Neural progenitor cell (in vitro differentiated cells): ENCODE measurements at places on chromosomes 12 and 14. TPM values are rescaled to one million over a fixed set of nuclear protein-coding genes. Genes with fewer than 3 reads are reported as not detected.

DNA sequence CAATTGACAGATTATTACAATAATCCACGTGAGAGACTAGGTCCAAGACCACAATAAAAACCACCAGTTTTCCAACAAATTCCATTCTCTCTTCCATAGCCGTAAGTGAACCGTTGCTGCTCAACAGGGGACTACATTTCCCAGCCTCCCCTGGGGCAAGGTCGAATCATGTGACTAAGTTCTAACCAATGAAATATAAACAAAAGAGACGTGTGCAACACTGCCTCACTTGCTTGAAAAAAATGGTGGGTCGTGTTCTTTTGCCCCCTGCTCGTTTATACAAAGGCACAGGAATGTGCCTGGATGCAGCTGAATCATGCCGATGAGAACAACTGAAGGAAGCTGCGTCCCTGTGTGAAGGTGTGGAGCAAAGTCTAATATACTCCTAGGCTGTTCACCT is 51.1 kb downstream of the HSPB8 start:
- peak; percentile 84 for DNase-seq

- DNase-seq: no peak
Measured at GRCh38 chr12:121893961-121894460, 5.4 kb downstream of the PSMD9 start.

DNA sequence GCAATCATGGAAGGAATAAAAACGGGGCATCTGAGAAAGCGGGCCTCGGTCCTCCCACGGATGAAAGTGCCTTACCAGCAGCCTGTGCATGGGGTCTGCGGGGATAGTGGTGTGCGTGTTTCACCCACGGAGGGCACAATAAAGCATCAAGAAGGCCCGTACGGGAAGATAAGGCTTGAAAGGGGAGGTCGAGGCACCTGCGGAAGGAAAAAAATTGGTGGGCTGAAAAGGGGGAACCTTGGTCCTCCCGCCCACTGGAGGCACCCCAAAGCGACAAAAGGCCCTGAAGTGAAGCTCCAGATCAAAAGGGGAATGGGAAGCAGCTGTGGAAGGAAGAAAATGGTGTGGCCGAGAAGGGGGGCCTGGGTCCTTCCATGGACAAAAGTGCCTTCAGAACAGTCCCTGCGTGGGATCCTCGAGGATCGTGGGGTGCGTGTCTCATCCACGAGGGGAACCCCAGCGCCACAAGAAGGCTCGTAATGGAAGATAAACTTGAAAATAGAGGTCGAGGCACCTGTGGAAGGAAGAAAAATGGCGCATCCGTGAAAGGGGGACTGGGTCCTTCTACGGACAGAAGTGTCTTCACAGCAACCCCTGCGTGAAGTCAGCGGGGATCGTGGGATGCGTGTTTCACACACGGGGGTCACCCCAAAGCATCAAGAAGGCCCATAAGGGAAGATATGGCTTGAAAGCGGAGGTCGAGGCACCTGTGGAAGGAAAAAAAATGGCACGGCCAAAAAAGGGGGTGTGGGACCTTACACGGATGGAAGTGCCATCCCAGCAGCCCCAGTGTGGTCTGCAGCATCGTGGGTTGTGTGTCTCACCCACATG is 276.9 kb downstream of the ALG10 start:
- no peak for DNase-seq

GRCh38 chr12:2156333-2156732 is 103.5 kb downstream of the CACNA1C start:
- DNase-seq: no peak

Gene PRH1
- 24.1 and 30.3 TPM in 2 replicates for total RNA-seq

DNA sequence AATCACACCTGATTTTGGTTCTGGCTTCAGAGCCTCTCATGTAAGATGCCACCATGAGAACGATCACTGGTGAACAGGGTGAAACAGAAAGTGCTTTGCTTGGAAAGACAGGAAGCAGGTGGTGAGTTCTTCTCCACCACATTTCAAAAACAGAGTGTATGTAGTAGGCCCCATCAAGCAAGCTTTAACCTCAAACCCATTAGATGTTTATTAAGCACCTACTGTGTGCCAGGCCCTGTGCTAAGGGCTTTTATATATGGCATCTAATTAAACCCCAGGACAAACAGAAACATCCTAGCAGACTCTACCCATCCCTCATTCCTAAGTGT is 47.8 kb upstream of the MED13L start:
- no peak for DNase-seq

- no peak for DNase-seq
Measured at GRCh38 chr14:76500011-76500410, 124.1 kb downstream of the ESRRB start.

DNA sequence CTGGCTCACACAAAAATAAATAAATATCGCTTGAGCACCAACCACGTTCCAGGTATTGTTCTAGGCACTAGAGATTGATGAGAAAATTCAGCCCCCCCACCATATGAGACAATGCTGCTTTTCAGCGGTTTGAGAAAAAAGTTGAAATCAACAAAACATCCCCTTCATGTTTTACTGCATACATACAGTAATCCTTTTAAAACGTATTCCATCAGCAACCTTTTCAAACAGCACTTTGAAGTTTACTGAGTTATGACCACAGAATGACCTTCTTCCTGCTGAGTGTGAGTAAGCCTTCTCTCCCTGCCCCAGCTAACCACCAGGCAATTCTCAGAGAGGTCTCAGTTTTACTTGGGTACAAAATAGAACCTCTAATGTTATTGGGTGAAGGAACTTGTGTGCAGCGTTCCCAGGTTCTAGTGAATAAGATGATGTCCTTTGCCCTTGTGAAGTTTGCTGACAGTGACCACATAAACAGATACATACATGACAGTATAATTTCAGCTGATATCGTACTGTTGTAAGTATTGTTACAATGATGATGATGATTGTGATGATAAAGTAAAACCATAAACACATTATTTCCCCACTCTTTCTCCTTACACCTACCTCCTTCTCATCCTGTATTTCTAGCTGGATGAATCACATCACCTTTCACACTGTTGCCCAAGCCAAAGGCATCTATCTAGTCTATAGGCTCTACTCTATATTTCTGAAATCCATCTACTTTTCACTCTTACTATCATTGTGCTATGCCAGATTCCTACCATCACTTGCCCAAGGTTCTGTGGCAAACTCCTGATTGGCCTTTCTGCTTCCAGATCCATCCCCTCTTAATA is 124.4 kb upstream of the KRR1 start:
- no peak for DNase-seq

DNA sequence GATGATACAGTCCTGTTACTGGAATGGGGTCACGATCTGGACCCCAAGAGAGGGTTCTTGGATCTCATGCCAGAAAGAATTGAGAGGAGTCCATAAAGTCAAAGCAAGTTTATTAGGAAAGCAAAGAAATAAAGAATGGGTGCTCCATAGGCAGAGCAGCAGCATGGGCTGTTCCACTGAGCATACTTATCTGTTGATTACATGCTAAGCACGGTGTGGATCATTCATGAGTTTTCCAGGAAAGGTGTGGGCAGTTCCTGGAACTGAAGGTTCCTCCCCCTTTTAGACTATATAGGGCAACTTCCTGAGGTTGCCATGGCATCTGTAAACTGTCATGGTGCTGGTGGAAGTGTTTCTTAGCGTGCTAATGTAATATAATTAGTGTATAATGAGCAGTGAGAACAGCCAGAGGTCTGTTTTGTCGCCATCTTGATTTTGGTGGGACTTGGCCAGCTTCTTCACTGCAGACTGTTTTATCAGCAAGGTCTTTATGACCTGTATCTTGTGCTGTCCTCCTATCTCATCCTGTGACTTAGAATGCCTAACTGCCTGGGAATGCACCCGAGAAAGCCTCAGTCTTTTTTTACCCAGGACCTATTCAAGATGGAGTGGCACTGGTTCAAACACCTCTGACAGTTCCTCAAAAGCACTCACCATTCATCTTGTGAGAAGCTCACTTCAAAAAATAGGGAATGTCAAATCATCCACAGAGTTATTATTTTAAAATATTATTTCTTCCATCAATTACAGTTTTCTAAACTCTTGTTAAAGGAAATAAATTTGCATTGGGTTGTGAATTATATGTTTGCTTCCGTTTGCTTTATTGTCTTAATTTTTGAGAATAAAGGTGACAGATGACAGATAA is 1358.8 kb upstream of the TMEM132C start:
- no peak for DNase-seq

- DNase-seq: no peak
Measured at GRCh38 chr14:20801726-20802125, 918 bp downstream of the RNASE1 start.

- DNase-seq: no peak
Measured at GRCh38 chr12:4719821-4720636, at the start of gene GALNT8. Gene GALNT8 (plus strand): TSS chr12:4720400. CDS start chr12:4720678, 278 bp downstream.

DNA sequence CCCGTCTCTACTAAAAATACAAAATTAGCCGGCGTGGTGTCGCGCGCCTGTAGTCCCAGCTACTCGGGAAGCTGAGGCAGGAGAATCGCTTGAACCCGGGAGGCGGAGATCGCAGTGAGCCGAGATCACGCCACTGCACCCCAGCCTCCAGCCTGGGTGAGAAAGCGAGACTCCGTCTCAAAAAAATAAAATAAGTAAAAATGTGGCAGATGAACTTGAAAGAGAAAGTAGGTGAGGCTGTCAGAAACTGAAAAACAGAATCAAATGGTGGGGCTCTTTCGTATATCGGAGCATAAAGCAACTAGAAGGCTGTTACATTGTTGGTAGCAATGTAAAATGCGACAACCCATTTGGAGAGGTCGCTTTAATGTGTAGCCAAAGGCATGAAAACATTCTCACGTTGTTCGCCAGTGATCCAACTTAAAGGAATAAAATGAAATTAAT is 767 bp upstream of the CCNT1 start:
- DNase-seq: peak; percentile 8

Gene SERPINA12
- not detected in 2 replicates for total RNA-seq

DNA sequence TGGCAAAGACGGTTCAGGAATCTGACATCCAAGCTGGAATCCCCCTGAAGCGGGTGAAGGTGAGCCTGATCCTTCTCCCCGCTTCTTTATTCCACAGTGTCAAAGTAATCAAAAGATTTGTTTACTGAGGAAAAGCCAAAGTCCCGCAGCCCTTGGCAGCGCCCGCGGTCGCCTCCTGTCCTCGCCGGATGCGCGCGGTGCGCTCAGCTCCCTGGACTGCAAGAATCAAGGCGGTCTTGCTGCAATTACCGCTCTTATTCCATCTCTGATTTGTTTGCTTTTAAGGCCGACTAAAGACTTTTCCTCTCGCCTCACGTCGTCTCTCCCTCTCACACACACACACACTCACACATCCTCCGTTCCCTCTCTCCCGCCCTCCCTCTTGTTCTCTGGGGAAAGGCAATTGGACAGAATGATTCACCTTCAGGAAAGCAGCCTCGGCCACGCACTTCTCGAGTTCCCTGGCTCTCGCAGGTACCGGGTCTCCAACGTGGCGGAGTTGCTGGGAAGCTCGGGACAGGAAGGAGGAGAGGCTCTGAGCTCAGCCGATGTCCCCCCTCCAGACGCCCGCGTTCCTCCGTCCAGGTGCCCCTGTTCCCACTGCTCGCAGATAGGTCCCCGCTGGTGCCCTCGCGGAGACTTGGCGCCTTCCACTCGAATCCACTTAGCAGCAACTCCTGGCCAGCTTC is 68.6 kb upstream of the USP15 start:
- DNase-seq: peak; percentile 57

- DNase-seq: no peak
Measured at GRCh38 chr12:128021561-128021960, 245.4 kb upstream of the TMEM132C start.

GRCh38 chr14:82075566-82075965 is 541.9 kb upstream of the SEL1L start:
- peak; percentile 89 for DNase-seq

GRCh38 chr12:69484428-69484827 is 14.2 kb downstream of the FRS2 start:
- no peak for DNase-seq

Gene HEBP1
- total RNA-seq: 7.4 and 8.6 TPM in 2 replicates
